ENCODE measurements at places on chromosomes 7 and 10.

- no peak for DNase-seq
Measured at GRCh38 chr7:7565746-7566650, 686 bp upstream of the MIOS start.

GRCh38 chr7:149202831-149203231 is 7.5 kb downstream of the ZNF282 start:
- DNase-seq: no peak

GRCh38 chr10:35219292-35219691 is 92.6 kb downstream of the CREM start:
- DNase-seq: no peak

GRCh38 chr10:29838539-29838938 is 203.8 kb upstream of the SVIL start:
- DNase-seq: no peak

DNA sequence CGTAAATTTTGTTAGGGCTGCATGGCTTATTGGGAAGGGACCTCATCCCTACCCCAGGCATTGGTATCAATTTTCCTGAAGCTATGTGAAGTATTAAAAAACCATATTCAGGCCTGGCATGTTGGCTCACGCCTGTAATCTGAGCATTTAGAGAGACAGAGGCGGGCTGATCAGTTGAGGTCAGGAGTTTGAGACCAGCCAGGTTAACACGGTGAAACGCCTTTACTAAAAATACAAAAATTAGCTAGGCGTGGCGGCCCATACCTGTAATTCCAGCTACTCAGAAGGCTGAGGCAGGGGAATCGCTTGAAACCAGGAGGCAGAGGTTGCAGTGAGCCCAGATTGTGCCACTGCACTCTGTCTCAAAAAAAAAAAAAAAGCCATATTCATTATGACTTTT is 7.1 kb downstream of the TASOR2 start:
- no peak for DNase-seq

DNA sequence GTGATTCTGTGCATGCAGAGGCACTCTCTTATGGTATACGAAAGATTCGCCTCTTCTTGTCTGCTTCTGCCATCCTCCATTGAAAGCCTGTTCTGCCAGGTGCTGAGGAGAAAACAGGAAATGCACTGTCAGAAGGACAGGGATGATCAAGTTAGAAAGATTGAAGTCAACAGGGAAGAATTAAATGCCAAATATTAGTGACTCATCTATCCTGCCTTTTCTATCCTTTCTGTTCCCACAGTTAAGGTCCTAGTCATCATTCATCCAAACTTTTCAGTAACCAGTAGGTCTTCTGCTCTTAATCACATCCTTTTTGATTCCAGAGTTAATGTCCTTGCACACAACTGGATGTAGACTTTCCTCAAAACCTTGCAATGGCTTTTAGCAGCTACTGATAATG is 4.8 kb upstream of the ZNF783 start:
- DNase-seq: no peak

DNA sequence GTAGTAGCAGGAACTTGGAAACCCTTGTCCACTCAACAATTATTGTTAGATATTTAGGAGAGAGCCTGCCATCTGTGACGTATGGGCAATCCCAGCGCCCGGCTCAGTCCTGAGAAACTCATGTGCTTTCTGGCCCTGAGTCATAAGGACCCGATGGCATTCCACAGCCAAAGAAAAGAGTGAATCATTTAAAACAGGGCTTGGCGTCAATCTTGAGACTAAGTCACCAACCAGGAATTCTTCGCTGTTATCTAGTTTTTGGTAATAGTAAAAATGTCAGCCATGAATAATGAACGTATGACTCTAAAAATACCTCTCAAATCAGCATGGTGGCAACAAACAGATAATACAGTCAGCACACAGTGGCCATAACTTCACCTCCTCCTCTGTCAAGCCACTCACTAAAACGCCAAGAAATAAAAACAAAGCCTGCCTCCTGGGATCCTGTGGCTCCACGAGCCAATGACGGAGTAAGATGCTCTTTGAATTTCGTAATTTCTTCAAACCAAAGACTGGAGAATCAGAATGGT is 140.8 kb downstream of the ADAM12 start:
- no peak for DNase-seq
